Sigmoid colon (tissue), 7 donors: ENCODE measurements at places on chromosomes 3 and 15. TPM values are rescaled to one million over a fixed set of nuclear protein-coding genes. Genes with fewer than 3 reads are reported as not detected.

ZNF385D gene
- polyA plus RNA-seq: 0.60 TPM

DNA sequence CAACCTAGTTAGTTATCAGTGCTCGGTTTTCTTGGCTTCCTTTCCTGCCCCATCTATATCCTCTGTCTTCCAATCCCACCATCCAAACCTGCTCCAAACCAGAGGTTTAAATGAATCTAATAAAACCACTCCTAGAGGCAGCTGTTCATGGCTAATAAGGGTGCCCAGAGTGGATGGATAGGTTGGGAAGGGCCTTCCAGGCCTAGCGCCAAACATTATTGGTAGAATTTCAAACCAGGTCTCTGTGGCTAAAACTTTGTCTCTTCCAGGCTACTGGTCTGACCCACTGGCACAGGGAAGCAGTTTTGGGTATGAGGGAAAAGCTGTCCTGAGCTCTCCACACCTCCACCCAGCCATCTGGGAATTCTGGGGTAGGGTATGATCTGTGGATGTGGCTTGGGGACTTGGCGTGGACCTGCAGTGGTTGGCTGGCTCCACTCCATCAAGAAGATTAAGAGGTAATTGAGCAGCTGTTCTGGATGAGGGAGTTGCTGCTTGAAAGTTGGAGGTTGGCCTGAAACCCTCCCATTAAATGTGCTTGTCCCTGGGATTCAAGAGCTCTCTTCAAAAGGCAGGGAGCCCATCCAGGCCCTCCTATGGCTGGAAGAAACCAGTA is 29.3 kb upstream of the INSYN1 start:
- no peak for DNase-seq

DNA sequence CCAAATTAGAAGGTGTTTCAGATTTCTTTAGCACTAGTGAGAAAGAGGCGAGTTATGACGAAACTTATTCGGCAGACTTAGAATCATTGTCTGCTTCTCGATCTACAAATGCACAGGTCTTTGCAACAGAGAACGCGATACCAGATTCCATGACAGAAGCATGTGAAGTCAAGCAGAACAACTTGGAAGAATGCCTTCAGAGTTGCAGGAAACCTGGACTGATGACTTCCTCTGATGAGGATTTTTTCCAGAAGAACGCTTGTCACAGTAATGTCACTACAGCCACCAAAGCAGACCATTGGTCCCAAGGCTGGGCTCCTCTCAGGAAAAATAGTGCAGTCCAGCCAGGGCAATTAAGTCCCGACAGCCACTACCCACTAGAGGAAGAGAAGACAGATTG is 50.6 kb downstream of the CDAN1 start:
- no peak for DNase-seq

DNA sequence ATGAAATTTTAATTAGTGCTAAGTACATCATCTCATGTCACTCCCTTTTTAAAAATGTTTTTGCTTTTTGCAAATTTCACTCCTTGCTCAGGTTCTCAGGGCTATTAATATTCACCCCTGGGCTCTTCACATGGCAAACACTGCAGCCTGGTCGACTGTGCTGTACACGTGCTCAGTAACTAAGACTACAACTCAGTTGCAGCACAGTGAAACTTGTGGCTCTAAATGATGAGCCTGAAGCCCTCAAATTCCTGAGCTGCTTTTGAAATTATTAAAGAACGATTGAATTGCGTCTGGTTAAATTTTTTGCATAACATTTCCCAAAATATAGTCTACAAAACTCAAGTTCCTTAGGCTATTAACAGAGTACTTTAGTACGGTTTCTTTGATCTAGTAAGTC is 159.3 kb upstream of the C2CD4B start:
- no peak for DNase-seq
